ENCODE measurements at places on chromosomes 7 and 10. TPM values are rescaled to one million over a fixed set of nuclear protein-coding genes. Genes with fewer than 3 reads are reported as not detected.

Gene HBP1
- 81.9 TPM for total RNA-seq

Gene MICU1
- 57.1 TPM for total RNA-seq

Gene SKAP2
- 75.0 TPM for total RNA-seq

Gene FAM180A
- 3.0 TPM for total RNA-seq

Measured in lower lobe of right lung (tissue), 2 donors.